ENCODE measurements at places on chromosomes 4 and X.
A peak's percentile ranks its signal among the peaks of the same experiment; 100 is the strongest.

GRCh38 chr4:110134269-110134869 lies 64.0 kb downstream of the ELOVL6 start:
- H3K36me3 ChIP-seq: peaks cover 6% of the 10 kb centered on the region
- H3K4me3 ChIP-seq: no peak overlapping the region
- H3K27me3 ChIP-seq: no peaks in the 10 kb centered on the region
- H3K27ac ChIP-seq: no peak overlapping the region

DNA sequence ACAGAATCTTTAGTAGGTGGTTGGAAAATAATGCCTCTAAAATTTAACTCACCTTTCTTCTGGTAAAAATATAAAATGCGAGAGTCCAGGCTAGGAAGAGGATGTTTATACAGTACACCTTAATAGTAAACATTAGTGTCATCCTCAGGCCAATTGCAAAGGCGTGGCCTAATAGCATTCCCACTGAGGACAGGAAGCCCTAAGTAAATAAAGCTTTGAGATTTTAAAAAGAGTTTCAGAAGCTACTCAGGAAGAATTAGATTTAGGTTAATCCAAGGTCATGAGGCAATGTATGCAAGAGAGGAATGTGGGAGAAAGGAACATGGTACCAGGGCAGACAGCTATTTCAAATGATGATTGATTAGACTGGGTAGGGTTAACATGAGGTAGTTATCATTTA lies 49.5 kb downstream of the RPGR start:
- no peak overlapping the region for H3K27ac ChIP-seq
- H3K36me3 ChIP-seq: no peaks in the 10 kb centered on the region
- H3K27me3 ChIP-seq: no peaks in the 10 kb centered on the region
- DNase-seq: no peak

DNA sequence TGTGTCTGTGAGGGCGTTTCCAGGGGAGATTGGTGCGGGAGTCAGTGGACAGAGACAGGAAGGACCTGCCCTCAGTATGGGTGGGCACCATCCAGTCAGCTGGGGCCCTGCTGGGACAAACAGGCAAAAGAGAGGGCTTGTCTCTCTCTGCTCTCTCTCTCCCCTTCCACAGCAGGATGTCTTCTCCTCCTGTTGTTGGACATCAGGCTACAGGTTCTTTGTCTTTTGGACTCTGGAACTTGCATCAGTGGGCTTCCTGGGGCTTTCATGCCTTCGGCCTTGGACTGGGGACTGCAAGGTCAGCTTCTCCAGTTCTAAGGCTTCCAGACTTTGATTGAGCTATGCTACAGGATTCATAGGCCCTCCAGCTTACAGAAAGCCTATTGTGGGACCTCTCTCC lies 59.6 kb downstream of the ADGRA3 start:
- DNase-seq: no peak
- H3K4me3 ChIP-seq: no peak overlapping the region
- no peak overlapping the region for H3K27ac ChIP-seq
- no peaks in the 10 kb centered on the region for H3K27me3 ChIP-seq
- no peaks in the 10 kb centered on the region for H3K36me3 ChIP-seq

GRCh38 chrX:1226249-1226648 lies 13.8 kb upstream of the CRLF2 start:
- H3K27ac ChIP-seq: no peak overlapping the region
- peaks cover 6% of the 10 kb centered on the region for H3K4me1 ChIP-seq
- no peak overlapping the region for H3K4me3 ChIP-seq
- DNase-seq: no peak
- H3K36me3 ChIP-seq: peaks cover 11% of the 10 kb centered on the region

DNA sequence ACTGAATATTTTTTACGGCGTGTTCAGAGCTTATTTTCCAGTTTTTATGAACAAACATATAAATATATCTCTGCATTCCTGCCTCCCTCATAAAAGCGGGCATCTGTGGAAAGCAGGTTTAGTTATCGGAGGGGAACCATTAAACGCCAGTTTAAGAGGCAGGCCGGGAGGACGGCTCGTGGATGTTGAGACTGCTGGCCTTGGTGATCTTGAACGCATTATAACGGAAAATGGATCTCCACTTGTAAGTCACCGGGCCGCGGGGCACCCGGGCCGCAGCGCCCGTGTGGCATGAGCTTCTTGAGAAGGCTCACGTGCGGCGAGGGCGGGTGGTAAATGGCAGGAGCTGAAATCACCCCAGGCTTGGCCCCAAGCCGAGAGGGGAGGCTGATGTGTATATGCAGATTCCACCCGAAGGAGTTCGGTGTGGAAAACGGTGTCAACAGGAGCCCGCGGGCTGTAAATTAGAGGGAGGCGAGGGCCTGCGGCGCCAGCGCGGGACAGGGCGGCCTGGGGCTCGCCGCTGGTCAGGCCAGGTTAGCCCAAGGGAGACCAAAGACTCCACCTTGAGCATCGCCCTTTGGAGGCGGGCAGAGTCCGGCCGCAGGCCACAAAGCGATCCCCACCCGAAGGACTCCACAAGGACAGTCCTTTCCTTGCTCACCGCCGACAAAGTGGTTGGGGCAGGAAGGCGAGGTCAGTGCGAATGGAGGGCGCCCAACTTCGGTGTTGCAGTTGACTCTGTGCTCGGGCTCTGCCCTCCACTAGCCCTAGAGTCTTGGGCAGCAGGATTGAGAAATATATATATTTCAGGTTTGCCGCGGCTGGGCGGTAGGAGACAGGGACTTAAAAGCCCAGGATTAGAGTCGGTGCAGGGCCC lies 1.3 kb upstream of the HAND2 start:
- DNase-seq: no peak
- H3K27ac ChIP-seq: no peak overlapping the region
- H3K36me3 ChIP-seq: peaks cover 4% of the 10 kb centered on the region
- no peak overlapping the region for H3K4me3 ChIP-seq
- H3K27me3 ChIP-seq: peaks cover 94% of the 10 kb centered on the region
- H3K4me1 ChIP-seq: peaks cover 32% of the 10 kb centered on the region

DNA sequence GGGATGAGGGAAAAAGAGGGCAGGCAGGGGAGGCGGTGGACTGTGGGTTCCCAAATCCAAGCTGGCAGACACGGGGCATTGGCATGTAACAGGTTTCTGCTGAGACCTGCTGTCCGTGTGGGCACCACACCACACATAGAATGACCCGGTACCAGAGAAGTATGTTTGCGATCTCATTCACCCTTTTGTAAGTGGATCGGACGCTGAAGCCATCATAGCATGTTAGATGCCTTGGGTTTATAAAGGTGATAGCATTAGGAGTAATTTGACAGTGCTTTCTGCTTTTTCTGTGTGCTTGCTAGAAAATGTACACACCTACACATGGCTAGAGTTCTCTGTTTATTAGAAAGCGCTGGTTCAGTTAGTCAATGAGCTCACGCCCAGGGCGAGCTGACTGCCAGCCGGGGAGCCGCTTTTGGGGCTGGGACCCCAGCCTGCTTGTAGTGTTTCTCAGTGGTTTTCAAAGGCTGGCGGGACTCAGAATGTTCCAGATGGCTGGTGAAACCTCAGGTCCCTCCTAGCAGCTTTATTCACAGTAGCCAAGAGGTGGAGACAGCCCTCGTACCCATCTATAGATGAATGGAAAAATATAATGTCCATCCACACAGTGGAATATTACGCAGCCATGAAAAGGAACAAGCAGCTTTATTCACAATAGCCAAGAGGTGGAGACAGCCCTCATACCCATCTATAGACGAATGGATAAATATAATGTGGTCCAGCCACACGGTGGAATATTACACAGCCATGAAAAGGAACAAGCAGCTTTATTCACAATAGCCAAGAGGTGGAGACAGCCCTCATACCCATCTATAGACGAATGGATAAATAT lies 579 bp downstream of the IL3RA start:
- peaks cover 36% of the 10 kb centered on the region for H3K4me1 ChIP-seq
- peak overlapping the region; percentile 74 for H3K27ac ChIP-seq
- peaks cover 16% of the 10 kb centered on the region for H3K27me3 ChIP-seq
- peak overlapping the region; percentile 92 for H3K4me3 ChIP-seq
- DNase-seq: no peak

- peak overlapping the region; percentile 62 for H3K27ac ChIP-seq
- H3K27me3 ChIP-seq: no peaks in the 10 kb centered on the region
- H3K4me3 ChIP-seq: peak overlapping the region; percentile 37
- no peaks in the 10 kb centered on the region for H3K36me3 ChIP-seq
- peaks cover 12% of the 10 kb centered on the region for H3K4me1 ChIP-seq
Measured at GRCh38 chr4:47010912-47011446, 17.6 kb upstream of the GABRA4 start.

All from activated T-cell treated with anti-CD3 and anti-CD28 coated beads, Interleukin-2, amount 50 U/mL, for 72 hours (primary cell).